Activated CD8-positive, alpha-beta T cell treated with anti-CD3 and anti-CD28 coated beads for 36 hours (primary cell): ENCODE measurements at places on chromosomes 7 and 10. TPM values are rescaled to one million over a fixed set of nuclear protein-coding genes. Genes with fewer than 3 reads are reported as not detected.

The CALHM1 gene
- total RNA-seq, result not detected

The HTR5A gene
- not detected for total RNA-seq

The DPY19L1 gene
- 7.5 TPM for total RNA-seq

The MAGI2 gene
- 0.04 TPM for total RNA-seq

The OR2AE1 gene
- total RNA-seq, result not detected

The KCP gene
- total RNA-seq, result not detected

The TMEM236 gene
- 0.16 TPM for total RNA-seq

The ZNF398 gene
- 7.2 TPM for total RNA-seq

The ENO4 gene
- total RNA-seq, result not detected

The C7orf57 gene
- total RNA-seq, result 0.83 TPM

The SPAG6 gene
- total RNA-seq, result not detected
